Left renal cortex interstitium (tissue), 4 donors: ENCODE measurements at places on chromosomes 3 and 15. TPM values are rescaled to one million over a fixed set of nuclear protein-coding genes. Genes with fewer than 3 reads are reported as not detected.

Gene CD200
- polyA plus RNA-seq, result 41.8 TPM

Gene EXD1
- 0.07 TPM for polyA plus RNA-seq

GRCh38 chr15:58185439-58185838, 47.3 kb downstream of the AQP9 start:
- DNase-seq, result no peak

GRCh38 chr15:39786447-39787056, 3.9 kb upstream of the FSIP1 start:
- DNase-seq, result peak; percentile 57

DNA sequence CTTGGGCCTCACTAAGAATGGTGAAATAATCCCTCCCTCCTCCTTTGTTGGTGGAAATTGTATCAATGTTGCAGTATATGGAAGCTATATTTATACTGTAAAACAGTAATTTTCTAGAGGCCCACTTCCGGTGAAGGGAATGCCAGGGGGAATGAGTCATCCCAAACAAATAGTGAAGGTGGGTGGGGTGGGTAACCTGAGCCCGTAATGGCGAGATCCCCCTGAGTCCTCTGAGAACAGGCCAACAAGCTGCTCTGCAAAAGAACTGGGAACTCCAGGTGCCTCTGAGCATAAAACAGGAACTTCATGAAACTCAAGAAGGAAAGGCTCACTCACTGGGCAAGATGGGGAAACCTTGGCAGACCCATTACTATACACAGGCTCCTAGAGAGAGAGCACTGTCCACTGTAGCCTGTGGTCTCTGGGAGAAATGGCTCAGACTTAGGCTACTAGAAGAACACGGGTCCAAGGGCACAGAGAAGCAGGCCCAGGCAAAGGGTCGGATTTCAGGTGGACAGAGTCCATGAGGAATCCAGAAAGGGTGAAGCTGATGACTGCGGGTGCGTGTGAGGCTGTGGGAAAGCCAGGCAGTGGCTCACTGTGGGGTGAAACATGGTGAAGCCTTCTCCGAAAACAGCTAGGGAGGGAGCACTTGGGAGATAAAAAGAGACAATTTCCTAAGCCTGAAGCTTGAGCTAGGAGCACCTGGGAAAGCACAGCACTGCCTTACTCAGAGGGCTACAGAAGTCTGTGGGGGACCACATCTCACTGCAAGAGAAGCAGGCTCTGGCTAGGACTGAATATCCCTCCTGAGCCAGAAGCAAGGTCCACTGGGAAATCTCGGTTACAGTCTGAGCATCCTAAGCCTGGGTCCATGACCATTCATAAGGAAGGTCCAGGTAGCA, 19.8 kb downstream of the LARP6 start:
- no peak for DNase-seq

- no peak for DNase-seq
These were observed 12.4 kb downstream of the THRB start for GRCh38 chr3:24482096-24482705.

- no peak for DNase-seq
These were observed 99.2 kb upstream of the RGMA start for GRCh38 chr15:93188236-93188635.
